ENCODE measurements at places on chromosomes 5 and 9.

GRCh38 chr5:170761048-170761707 is 22.3 kb upstream of the GABRP start:
- DNase-seq = no peak

- no peak for DNase-seq
Observed at GRCh38 chr5:157306692-157307471, 41.0 kb downstream of the CYFIP2 start.

- no peak for DNase-seq
Observed at GRCh38 chr9:96113032-96113431, 188.9 kb downstream of the HSD17B3 start.

DNA sequence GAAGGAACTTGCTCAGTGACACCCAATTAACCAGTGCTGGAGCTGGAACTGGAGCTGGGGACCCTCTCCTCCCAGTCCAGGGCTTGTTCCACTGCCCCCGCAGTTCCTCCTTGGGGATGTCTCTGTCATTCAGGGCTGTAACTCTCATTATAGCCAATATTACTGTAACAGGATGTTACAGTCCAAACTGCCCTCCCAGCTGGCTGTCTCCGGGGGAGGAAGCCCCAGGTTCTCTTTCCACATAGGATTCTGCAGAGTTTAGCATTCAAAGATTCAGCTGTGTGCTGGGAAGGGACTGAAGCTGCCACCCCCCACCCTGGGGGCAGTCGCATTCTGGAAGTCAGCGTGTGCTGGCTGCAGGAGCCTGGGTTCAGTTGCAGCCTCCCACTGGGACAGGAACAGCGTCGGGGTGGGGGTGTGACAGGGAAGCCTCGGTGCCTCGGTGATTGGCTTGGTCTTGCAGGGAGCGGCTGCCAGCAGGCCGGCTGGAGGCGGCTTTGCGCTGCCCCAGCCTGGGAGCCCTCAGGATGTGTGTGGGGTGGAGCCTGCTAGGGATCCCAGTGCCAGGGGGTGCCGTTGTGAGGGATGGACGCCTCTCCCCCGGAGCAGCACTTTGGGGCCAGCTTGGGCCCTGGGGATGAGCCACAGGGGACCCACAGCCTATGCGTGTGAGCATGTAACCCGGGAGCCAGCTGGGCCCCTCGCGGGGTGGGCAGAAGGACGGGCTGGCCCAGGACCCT is 101.1 kb downstream of the RGS3 start:
- no peak for DNase-seq

DNA sequence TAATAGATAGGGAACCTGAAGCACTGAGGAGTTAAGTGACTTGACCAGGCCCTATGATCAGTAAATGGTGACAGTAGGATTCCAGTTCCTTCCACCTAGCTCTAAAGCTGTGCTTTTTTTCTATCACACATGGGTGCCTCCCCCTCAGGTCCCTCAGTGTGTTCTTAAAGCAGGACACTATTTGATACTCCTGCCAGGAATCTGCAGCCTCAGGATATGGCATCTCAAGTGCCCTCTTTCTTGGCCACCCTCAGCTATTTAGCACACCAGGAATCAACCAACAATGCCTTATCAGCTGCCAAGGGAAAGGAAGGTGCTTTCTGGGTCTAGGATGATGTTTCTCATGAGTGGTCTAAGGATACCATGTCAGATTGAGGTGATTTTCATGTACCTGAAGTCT is 49.1 kb downstream of the MACROH2A1 start:
- DNase-seq = no peak

DNA sequence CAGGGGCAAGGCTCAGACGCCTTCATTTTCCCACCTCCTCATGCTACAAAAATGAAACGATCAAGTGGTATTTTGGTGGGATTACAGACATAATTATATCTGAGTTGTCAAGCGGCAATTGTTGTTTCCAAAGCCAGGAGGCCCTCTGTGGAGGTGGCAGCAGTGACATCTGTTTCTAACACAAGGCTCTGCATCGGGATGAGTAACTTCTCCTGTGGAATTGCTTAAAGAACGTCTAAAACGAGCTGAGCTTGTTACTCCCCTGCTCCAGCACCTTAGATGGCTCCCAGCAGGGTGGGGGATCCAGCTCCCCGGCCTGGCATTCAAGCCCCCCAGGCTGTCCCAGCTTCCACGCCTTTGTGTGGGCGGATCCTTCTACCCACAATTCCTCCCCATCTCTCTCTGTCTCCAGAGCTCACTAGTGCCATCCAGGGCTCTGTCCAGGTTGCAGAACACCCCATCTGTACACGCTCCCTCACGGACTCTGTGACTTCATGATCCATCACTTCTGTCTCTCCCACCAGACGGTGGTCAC is 36.8 kb downstream of the DAB2IP start:
- DNase-seq = no peak

DNA sequence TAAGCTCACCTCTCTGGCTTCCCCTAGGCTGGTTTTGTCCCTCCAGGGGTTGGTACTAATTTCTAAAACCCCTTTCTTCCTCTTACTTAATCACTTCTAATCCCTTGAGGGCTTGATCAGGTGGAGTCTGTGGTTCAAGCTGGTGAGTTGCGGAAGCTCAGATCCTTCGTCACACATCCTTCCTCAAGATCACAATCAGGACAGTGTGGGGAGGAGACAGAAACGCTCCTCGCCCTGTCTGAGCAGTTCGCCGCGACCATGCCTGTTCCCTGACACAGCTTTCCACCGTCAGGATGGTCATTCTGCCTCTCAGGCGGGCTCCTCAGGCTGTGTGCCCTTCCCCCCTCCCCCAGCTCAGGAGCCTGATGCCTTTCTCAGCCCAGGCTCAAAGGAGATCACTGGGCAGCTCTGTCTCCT is 24.3 kb downstream of the CPLX2 start:
- DNase-seq = no peak

GRCh38 chr5:155303120-155303519 is 289.6 kb downstream of the KIF4B start:
- no peak for DNase-seq

- DNase-seq = no peak
Observed at GRCh38 chr5:141872496-141873356, 5.5 kb downstream of the PCDH1 start.

- no peak for DNase-seq
Observed at GRCh38 chr5:5613261-5613990, 190.9 kb downstream of the ICE1 start.

DNA sequence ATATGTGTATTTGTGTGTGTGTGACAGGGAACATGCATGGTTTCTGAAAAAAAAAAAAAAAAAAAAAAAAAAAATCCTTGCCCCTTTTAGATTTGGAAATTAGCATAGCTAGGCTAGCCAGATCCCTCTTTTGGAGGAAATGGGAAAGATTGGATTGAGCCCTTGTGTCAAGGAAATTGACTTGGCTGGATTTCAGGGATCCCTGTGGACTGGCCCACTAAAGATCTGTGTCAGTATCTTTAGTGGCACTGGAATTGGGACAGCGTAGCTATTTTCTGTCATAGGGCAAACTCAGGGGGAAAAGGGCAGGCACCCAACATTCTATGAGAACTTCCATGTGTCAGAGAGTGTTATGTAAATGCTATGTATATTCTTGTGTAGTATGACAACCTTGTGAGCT is 35.4 kb downstream of the SH3GL2 start:
- DNase-seq = no peak

- DNase-seq = no peak
Observed at GRCh38 chr5:169350016-169350415, 49.1 kb upstream of the SLIT3 start.

DNA sequence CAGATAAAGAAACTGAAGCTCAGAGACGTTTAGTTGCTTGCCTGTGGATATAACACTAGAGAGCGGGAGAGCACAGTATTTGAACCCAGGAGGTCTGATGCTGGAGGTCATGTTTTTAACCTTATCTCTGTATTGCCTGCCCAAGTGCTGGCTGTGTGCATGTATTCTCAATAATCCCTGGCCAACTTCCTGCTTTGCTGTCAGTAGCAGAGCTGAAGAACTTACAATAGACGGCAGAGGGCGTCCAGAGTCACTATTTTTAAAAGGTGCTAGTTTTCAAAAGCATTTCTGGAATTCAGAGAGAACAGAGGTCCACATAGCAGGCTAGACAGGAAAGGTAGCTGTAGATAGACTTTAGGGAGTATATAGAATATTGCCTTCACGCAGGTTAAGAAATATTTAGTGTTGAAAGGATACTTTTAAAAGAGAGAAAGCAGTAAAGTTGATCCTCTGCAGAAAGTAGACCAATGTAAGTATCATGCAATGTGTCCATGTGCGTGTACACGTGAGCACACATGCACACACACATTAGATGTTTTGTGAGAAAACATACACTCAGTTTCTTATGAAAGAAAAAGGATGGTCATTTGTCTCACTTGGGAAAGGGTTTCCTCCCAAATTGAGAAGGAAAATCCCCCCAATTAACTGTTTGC is 46.3 kb downstream of the PTCD2 start:
- DNase-seq = peak; percentile 48

GRCh38 chr9:126392662-126393371 is 66.2 kb downstream of the MVB12B start:
- DNase-seq = no peak

- DNase-seq = no peak
Observed at GRCh38 chr5:27062451-27062850, 24.1 kb upstream of the CDH9 start.

GRCh38 chr5:115461093-115461492 is 83.5 kb downstream of the FEM1C start:
- no peak for DNase-seq

DNA sequence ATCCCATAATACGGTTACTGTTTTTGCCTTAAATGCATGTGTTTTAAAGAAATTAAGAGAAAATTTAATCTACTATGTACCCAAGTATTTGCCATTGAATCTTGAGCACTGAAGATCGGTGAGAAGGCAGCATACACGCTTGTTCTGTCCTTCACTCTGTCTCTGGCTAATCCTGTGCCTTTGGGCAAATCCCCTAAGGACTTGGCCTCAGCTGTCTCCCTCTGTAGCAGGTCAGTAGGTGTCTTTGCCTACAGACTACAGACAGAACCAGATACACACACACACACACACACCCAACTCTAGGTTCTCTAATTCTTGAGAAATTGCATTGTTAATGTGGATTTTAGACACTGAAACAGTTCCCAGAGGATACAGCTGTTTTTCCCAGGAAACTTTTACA is 117.4 kb downstream of the WDR41 start:
- no peak for DNase-seq

GRCh38 chr5:6886866-6887265 is 173.6 kb downstream of the TENT4A start:
- no peak for DNase-seq

- DNase-seq = no peak
Observed at GRCh38 chr5:37490931-37491330, 111.8 kb downstream of the WDR70 start.

- no peak for DNase-seq
Observed at GRCh38 chr5:124054564-124054963, 542.6 kb downstream of the CSNK1G3 start.

- DNase-seq = no peak
Observed at GRCh38 chr9:123679330-123679987, 250.5 kb downstream of the DENND1A start.

DNA sequence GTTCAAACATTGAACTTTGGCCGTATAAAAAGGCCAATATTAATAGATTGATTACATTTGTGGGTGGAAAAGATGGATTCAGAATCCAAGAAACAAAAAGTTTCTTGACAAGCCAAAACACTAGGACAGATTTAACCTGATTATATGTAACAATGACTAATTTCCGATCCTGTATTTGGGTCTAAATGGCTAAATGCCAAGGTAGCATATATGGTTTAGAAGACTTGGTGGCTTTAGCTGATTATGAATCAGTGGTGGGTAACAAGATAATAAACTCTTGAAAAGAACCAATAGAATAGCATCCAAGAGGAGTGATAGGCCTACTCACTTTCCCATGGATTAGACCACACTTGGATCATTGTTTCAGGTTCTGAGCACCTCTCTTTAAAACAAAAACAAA is 21.8 kb upstream of the ANP32B start:
- no peak for DNase-seq

DNA sequence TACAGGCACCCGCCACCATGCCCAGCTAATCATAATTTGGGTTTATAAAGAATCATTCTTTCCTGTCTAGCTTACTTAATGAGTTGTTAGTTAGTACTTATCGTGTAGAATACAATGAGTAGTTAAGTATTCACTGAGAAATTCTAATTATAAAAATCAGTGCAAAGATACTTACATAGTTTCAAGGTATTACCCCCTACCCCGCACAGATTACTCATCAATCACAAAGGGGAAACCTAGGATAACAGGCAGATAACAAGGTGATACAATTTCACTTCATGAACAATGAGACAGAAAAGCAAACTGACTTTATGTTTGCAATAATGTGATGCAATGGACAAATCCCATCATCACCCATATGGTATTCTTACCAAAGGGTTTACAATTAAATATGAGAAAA is 109.6 kb downstream of the FAM174A start:
- DNase-seq = no peak

- no peak for DNase-seq
Observed at GRCh38 chr5:4924577-4924976, 215.6 kb upstream of the ADAMTS16 start.

DNA sequence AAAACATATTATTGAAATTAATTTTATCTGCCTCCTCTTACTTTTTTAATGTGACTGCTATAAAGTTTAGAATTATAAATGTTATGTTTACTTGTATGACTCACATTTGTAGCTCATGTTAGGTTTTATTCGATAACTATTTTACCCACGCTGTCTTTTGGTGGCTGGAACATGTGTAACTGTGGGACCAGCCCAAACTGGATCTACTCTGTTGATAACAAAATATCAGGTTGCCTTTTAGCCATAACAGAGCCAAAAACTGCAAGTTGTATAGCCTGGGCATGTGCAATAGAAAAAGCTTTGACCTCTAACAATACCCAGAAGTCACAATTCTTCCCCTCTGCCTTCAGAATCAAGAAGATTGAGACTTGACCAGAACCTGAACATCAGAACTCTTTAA is 356.5 kb downstream of the PRELID2 start:
- no peak for DNase-seq

DNA sequence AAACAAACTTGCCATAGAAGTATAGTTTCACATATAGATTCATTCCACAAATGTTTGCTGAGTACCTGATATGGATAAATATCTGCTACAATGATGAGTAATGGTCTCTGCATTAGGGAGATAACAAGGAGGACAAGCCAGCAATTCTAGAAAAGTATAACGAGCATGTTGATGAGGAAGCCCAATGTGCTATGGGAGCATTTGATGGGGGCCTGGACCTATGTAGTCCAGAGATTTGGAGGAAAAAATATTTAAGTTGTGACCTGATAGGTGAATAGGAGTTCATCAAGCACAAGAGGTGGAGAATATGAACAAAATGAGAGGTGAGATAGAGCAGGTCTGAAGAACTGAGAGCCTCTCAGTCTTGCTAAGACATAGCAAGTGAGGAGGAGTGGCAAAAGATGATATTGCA is 14.4 kb upstream of the TMEM245 start:
- DNase-seq = no peak

GRCh38 chr9:135320943-135321342 is 158.6 kb upstream of the PPP1R26 start:
- no peak for DNase-seq
